ENCODE measurements at places on chromosomes 11 and 22.
A peak's percentile ranks its signal among the peaks of the same experiment; 100 is the strongest.

DNA sequence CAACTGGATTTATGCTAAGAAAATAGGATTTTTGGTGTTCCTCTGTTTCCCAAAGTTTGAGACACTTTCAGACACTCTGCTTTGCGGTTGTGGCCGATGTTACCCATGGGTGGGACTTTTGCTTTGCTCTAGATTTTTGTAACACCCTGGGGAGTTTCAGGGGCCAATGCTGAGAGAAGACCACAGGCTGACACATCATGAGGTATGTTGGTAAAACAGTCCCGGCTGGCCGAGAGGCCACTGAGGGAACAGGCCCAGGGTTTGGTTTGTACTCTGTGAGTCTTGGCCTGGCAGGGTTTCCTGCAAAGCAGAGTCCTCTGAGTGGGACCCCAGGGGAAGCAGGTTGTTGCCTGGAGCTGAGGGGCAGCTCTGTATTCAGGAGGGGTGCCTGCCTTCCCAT, 78.5 kb upstream of the PITPNB start:
- no peak for DNase-seq

- no peak for DNase-seq
Measured at GRCh38 chr22:19174106-19175025, 4.2 kb downstream of the SLC25A1 start.

DNA sequence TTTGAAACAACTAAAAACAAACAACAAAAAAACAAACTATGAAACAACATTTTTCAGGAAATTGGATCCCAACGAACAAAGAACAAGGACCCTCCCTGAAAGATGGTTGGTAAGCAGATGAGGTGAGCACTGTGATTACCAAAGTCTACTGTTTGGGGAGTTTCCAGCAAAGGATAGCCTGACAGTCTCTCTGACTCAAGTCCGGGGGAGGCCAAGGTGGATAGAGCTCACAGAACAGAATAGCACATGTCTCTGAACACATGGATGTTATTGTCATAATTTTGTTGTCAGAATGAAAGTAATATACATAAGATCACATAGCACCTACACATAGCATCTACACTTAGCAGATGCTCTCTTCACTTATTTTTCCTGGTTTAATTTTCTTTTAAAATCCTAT, 501.3 kb upstream of the TENM4 start:
- DNase-seq, result no peak

DNA sequence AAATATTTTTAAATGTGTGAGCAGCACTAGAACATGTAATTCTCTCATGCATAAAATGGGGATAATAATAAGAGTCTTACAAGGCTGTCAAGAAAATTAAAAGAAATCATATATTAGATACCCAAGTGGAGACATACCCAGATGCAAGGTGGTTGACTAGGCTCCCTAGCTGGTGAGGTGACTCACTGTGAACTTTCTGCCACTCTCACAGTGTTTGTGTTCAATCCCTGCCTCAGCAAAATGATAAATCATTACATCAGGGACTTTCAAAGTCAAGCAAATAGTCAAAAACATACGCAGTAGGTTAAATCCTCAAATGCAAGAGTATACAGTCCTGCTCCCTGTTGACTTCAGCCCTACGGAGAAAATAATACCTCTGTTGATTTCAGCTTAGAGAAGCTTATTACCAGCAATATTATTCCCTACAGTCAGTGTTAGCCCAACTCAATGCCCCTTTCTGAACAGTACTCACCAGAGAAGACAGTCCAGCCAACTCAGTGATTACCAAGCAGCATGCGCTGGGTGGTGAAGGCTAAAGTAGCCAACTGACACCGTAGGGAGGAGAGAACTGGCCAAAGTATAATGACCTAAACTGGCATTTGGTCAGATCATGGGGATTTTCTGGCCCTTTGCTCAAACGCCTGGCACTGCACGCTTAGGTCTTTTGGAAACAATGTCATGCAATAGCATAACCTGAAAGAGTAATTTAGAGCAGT, 73.1 kb upstream of the BARX2 start:
- no peak for DNase-seq

GRCh38 chr11:39817241-39817640, 1642.2 kb downstream of the LRRC4C start:
- DNase-seq, result no peak

DNA sequence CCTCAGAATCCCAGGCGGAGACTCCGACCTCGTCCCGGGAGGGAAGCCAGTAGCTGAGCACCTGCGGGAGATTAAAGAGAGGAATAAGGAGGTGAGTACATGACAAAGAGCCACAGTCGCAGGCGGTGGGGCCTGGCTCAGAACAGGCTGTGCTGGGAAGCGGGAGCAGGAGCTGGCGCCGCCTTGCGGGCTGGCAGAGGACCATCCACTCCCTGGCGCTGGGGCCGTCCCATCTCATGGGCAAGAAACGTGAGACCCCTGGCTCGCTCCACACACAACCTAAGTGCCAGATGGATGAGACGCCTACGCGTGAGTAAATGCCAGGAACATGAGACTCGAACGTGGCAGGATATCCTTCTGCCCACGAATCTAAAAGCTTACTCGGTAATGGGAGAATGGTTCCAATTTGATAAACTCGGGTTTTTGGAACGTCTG, 6.3 kb downstream of the CEND1 start:
- DNase-seq, result peak; percentile 92

DNA sequence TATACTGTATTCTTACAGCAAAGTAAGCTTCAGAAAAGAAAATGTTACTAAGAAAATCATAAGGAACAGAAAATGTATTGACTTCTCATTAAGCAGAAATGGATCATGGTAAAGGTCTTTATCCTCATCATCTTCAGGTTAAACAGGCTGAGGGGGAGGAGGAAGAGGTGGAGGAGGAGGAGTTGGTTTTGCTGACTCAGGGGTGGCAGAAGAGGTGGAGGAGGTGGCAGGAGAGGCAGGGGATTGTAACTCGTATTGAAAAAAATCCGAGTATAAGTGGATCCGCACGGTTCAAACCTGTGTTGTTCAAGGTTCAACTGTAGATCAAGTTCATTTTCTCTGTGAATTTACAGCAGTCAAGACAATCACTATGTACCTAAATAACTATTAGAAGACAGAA, 13.0 kb downstream of the GLB1L3 start:
- DNase-seq, result no peak

DNA sequence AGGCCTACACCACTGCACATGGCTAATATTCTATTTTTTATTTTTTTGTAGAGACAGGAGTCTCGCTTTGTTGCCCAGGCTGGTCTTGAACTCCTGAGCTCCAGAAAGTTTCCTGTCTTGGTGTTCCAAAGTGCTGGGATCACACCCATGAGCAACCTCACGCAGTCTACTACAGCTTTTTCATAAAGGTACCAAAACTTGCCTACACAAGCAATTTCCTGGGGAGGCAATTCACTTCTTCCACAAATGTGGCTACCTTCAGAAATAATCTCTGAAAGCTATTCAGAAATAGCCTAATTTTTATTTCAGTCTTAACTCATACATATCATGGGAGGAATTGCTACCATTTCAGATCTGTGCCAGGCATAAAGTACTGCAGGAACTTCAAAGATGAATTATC, 11.4 kb downstream of the SLC35F2 start:
- DNase-seq, result no peak

DNA sequence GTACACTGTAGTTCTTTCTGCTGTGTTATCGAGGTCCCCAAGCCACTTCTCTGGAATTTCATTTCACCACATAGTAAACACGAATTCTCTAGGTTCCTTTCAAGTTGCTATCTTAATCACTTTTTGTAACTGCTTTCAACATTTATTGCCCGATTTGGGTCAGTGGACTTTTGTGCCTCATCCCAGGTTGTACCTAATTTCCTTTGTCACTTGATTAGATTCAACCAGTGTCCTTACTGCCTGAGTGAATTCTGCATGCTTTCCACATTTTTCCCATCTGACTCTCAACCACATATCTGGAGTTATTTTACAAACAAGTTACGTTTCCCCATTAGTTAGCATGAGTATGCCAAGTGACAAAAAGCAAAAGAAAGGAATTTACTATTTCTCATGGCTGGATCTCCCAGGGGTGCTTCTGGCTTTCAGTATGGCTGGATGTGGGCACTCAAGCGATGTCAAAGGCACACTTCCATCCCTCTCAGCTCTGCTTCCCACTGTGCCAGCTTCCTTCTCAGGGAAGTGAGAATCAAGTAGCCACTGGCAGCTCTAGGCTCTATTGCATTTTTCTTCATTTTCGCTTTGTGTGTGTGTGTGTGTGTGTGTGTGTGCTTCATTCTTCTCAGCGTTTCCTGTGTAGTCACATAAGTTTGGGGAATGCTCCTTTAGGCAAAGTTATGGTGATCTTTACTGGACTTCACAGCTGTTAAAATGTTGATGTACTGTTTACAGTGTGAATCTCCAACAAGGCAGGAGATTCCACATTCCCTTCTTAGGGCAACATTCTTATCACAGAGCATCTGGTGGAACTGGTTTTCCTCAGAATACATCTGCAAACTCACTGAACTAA, 128.9 kb downstream of the DBX1 start:
- DNase-seq, result no peak

- no peak for DNase-seq
Measured at GRCh38 chr11:17915500-17916143, 97.2 kb downstream of the SERGEF start.

- DNase-seq, result no peak
Measured at GRCh38 chr11:21635394-21636145, 557.3 kb upstream of the ANO5 start.

GRCh38 chr11:65552388-65552951, 5.7 kb downstream of the LTBP3 start:
- DNase-seq, result no peak

GRCh38 chr22:48739348-48740085, 1088.2 kb downstream of the BRD1 start:
- no peak for DNase-seq

DNA sequence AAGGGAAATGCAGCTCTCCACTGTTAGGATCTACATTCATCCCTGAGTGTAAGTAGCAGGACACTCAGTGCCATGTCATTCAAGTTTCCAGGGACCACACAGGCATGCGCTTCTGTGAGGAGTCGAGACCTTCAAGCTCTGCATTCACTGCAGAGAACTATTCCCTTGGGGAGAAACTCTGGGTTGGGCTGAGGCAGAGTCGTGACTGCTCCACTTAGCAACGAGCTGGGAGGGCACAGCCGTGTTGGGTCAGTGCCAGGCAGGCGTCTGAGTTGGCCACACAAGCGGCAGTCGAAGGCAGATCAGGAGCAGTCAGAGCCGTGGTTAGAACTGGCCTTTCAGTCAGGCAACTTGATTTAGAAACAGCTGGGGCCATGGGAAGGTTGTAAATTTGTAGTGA, 14.7 kb downstream of the MPEG1 start:
- DNase-seq, result no peak

- DNase-seq, result no peak
Measured at GRCh38 chr11:86748296-86748695, 52.0 kb upstream of the PRSS23 start.

DNA sequence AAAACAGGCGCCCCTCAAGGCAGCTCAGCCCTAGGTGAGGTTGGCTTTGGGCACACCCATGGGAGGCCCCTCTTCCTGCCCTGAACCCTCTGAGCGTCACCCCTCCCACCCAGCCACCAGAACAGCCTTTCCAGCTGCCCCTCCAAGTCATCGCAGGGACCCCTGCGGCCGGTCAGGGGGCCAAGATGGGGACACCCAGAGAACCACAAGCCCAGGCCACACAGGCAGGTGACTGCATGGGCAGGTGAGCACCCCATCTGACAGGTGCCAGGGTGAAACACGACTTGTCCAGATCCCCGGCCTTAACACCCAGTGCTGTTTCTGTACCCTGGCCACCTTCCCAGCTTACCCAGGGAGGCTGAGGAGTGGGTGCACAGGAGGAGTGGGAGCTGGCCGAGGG, 24.6 kb upstream of the GRAMD4 start:
- DNase-seq, result no peak

GRCh38 chr11:17277024-17277584, 565 bp downstream of the NUCB2 start:
- peak; percentile 13 for DNase-seq

DNA sequence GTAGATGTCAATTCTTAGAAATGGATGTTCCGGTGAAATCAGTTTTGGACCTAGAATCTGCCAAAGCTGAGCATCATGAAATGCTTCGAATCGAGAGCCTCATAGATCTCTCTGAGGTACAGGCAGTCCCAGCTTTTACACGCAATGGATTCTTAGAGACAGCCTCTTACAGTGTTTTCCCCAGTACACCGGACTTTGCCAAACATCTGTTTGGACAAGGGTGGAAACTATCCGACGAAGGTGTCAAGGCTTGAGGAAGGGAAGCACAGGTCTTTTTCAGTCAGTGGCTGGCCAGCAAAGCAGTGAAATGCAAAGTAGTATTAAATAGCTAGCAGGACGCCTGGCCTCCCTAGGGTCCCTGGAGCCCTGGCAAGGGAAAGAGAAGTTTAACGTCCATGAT, 4.9 kb downstream of the GRK3 start:
- no peak for DNase-seq

DNA sequence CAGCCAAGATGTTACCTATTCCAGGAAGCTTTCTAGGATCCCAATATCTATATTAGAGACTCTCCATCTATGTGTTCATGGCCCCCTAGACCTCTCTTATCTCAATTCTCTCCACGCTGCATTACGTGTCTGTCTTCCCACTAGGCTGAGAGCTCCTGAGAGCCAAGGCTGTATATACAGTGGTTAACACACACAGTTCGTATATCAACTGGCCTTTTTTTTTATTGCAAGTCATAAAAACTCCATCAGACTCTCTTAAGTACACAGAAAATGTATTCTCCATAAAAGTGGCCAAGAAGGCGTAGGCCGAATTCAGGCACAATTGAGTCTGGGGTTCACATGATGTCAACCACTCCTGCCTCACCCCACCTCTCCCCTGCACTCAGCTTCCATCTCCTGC, 115.9 kb downstream of the TRIM29 start:
- DNase-seq, result no peak

DNA sequence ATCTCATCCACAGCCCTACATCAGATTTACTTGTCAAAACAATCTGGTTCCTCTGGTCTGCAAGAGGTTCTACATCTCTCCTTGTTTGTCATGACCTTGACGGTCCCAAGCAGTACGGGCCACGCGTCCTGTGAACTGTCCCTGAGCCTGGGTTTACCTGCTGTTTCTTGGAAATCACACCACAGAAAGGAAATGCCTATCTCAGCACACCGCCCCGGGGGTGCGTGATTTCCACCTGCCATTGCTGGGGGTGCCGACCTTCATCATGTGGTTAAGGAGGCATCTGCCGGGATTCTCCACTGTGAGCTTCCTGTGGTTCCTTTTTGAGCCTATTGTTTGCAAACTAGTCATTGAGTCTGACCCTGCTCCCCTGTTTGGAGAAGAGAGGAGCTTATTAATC, 1363.4 kb downstream of the BRD1 start:
- DNase-seq, result no peak

GRCh38 chr22:39906207-39906606, 5.3 kb downstream of the GRAP2 start:
- no peak for DNase-seq

GRCh38 chr22:41447435-41448188, 1.0 kb upstream of the TOB2 start:
- peak; percentile 72 for DNase-seq

DNA sequence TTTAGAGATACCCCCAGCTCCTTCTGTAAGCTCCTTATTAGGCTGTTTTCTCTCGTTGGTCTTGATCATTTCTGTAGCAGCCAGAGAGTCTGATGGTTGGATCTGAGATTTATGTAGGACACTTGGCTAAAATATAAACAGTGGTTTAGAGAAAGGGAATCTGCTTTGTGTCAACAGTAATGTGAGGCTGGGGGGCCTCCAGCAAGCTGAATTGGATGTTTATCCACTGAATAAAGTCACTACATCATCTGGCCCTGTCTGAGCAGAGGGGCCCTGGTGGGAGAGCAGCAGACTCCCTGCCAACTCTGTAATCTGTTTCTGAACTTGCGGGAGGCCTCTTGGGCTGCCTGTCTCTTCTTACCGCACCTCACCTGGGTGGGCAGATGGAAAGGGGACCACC, 328.5 kb upstream of the PLET1 start:
- DNase-seq, result no peak

GRCh38 chr11:1496091-1496760, 9.6 kb upstream of the MOB2 start:
- DNase-seq, result no peak

All from NCI-H1694 treated with DMSO at 0.1 percent for 48 hours (cell line).